ENCODE measurements at places on chromosomes 1 and 21.

- no peak for DNase-seq
Observed at GRCh38 chr1:78240755-78241154, 195.0 kb downstream of the GIPC2 start.

DNA sequence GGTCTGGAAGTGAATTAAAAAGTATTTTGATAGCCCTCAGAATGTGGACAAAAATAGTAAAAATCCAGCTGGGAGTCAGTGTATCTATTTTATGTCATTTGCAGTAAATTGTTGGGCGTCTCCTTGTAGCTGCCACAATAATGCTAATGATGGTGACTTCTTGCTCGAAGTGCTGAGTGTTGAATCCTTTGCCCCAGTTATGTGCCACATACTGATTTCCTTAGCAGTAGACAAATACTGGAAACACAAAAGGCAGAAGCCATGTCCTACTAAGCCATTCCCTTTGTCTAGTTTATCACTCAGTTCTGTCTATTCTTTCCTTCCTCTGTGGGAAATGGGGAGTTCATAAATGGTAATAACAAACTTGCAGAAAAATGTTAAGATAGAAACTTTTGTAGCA is 70.7 kb upstream of the CXADR start:
- DNase-seq = no peak

DNA sequence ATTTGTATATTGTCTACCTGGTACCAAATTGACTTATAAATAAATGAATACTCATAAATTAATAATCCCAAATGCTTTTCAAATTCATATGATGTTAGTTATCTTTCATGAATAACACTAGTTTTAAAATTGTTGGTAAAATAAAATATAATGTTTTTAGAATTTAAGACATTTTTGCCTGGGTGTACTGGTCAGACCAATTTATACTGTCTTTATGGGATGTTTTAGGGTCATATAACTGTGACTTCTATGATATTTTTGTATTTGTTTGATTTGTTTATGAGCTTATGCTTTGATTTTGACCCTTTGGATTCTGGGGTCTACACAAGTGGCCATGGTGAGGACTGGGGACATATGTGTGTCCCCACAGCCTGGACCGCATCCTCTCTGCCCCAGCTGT is 54.1 kb upstream of the KLHDC7A start:
- no peak for DNase-seq

DNA sequence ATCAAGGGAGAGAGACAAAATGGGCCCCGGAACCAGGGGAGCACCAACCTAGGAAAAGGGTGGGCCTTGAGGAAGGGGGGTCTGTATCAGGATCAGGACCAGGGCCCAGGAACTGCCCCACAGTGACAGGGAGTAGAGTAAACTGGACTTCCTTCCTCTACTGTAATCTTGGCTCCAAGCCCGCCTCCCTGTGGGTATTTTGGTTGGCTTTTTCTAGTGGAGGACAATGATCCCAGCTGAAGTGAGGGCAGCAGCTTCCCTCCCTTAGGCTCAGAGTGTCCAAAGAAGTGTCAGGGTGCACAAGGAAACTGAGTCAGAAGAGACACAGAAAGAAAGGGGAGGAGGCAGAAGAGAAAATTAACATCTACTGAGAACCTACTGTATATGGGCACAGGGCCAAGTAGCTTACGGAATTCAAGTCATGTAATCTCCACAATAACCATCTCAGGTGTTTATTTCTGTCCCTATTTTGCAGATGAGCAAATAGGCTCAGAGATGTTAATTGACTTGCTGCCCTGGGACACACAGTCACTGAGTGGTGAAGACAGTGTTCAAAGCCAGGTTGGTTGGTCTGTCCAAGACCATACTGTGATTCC is 4.8 kb downstream of the UBQLN4 start:
- DNase-seq = no peak

- DNase-seq = no peak
Observed at GRCh38 chr21:26888256-26888655, 43.0 kb upstream of the ADAMTS1 start.

DNA sequence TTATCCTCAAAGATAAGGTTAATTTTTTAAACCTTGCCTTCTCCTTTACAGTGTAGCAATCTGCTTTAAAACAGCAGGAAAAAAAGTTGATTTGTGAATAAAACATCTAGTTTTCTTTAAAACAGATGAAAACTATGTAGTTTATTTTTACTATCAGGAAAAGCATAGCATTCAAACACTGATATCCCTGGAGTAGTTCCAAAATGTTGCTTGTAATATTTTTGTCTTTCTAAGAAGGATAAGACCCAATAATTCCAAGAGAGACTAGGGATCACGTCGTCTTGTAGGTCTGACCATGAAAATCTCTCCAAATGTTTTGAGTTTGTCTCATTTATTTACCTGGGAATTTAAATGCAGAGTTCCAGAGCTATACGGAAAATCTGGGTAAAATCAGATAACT is 204.0 kb downstream of the NTNG1 start:
- no peak for DNase-seq

DNA sequence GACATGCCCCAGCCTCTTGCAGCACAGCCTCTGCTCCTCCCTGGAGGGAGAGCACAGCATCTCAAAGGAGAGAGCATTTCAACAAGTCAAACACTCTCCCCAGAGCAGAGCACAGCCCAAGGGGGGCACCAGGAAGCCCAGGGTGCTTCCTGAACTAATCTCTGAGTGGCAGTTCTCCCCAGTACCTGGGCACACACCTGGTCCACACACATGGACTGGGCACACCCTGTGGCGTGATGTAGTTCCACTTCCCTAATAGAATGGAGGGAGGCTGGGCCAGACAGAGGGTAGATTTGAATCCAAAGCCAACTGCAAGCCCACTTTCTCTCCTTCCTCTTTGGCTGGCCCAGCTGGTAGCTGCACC is 55.5 kb downstream of the CD46 start:
- no peak for DNase-seq

DNA sequence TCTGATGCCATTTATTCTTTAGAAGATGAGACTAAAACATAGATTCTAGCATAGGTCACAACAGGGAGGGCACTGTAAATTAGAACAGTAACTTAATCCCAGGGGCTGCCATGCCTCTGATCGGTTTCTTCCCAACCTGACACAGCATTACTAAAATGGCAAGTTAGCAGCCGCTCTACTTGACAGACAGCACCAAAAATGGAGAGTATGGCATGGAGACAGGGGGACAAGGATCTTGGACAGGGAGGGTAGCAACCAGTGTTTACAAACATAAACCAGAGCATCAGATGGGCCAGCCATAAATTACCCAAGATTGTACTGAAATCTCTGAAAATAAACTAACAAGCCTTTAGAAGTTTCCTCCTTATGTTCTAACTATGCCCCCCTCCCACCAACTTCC is 5.9 kb downstream of the DUSP10 start:
- no peak for DNase-seq
